Endothelial cell of umbilical vein (primary cell): ENCODE measurements at places on chromosomes 13 and 19. TPM values are rescaled to one million over a fixed set of nuclear protein-coding genes. Genes with fewer than 3 reads are reported as not detected.

DNA sequence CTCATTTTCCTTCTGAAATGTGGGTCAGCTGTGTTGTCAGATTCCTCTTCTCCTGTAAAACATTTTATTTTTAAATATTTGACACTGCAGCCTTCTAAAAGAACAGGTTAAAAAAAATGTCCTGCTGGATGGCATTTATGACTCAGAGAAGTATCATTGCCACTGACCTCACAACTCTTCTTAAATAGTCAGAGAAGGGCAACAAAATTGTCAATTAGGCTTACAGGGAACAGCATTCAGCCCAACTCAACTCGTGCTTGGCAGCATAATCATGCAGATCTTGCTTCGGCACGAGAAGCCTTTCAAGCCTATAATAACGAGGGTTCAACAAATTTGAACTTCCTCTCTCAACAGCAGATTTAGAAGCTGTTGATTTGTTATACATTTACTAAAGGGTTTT, 296.7 kb upstream of the DACH1 start:
- no peak for DNase-seq

DNA sequence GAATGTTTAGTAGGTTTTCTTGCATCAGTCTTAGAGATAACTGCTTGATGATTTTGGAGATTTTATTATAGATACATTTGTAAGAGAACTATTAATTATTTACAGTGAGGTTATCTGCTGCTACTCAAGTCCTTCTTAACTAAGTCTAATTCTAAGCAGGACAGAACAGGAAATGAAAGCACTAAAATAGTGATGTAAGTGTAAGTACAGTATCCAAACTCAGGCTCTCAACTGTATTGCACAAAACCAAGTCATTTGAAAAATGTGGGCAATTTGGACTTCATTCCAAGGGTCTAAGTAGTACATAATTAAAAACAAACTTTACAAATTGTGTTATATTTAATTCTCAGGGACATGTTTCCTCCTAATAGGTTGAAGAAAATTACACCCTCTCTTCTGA, 417.1 kb downstream of the ITGBL1 start:
- DNase-seq = no peak

Gene PROZ
- not detected in 2 replicates for total RNA-seq

Gene SPINT2
- total RNA-seq = 20.1 and 46.6 TPM in 2 replicates

Gene SIGLEC9
- total RNA-seq = not detected in 2 replicates

GRCh38 chr13:28458608-28459007, 36.3 kb downstream of the FLT1 start:
- DNase-seq = no peak

DNA sequence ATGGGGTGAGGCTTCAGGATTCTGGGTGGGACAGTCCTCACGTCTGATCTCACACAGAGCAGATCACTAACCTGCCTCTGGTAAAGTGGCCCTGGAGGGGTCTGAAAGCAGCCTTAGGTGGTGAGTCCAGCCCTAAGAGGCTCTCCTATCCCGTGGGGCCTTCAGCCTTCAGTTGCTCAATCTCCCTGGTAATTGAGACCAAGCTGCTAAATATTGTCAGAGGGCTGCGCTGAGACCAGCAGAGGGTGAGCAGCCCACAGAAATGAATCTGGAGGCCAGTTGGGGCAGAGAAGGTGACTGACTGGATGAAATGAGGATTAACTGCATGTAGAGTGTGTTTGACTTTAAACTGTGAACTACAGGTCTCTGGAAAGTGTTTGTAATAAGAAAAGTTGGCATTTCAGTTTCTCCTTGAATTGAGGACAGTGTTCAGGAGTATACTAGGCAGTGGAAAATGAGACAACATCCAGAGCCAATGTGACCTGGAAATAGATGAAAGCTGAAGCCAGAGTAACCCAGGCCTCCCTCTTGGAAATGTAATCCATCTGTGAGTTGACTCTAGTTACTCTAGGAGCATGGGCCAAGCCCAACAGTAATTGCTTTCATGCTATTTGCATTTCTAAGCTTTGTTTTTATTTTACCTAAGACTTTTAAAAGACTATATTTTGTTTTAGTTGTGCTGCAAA, 14.3 kb upstream of the HSPH1 start:
- DNase-seq = no peak

Gene SLC7A9
- total RNA-seq = not detected in 2 replicates

Gene ZSCAN1
- total RNA-seq = not detected in 2 replicates

DNA sequence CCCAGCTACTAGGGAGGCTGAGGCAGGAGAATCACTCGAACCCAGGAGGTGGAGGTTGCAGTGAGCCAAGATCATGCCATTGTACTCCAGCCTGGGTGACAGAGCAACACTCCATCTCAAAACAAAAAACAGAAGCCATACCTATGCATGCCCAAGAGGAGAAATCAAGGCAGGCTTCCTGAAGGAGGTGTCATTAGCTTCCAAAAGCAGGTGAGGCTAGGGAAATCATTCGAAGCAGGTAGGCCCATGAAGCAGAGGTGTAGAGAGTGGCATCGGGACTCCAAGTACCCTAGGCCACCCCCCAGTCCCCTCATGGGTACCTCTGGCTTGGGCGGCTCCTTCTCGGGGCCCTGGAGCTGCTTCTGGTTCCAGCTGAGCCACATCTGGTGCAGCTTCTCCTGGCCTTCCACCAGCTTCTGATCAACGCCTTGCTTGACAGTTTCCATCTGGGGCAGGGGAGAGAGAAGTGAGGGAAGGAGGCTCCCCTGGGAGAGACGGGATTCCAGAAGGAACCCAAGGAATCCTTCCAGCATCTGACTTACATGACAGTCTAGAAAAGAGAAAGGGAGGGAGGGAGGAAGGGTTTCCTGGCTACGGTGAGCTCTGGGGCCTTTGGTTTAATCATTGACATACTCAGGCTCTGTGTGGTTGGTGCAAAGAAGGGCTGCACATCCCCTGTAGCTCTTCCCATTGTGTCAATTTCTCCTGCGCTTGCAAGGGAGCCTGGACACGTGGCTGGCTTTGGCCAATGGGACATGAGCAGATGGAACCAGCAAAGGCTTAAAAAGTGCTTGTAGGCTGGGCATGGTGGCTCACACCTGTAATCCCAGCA, 13.1 kb upstream of the TICAM1 start:
- DNase-seq = no peak

DNA sequence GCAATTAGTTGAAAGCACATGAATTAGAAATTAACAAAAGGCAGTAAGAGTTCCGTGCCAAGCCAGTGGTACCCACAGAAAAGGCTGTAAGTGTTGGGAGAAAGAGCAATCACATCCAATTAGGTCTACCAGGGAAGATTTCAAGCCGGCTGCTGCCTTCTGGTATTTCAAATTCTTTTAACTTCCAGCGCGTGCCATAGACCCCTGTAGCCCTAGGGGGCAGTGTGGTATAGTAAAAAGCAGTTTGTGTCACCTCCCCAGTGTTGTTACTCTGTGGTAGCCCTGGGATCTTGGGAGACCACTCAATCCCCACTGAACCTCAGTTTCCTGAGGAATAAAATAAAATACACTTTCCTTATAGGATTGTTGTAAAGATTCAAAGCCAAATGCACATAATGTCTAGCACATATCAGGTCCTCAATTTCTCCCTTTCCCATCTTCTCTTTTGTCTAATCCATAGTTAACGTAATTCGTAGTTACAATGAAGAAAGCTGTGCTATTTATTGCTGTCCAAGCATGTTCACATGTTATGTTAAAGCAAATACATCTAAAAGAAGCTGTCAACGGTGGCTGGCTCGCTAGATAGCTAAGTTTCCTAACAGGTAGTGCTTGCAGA, 230.2 kb downstream of the TDRD3 start:
- DNase-seq = peak; percentile 42

Gene FAM32A
- total RNA-seq = 76.3 and 82.8 TPM in 2 replicates

Gene ANGPTL8
- not detected in 2 replicates for total RNA-seq

- no peak for DNase-seq
Measured at GRCh38 chr13:85638815-85639393, 160.3 kb downstream of the SLITRK6 start.

Gene ZNF155
- total RNA-seq = 5.9 and 7.6 TPM in 2 replicates

Gene FXYD7
- total RNA-seq = not detected in 2 replicates

DNA sequence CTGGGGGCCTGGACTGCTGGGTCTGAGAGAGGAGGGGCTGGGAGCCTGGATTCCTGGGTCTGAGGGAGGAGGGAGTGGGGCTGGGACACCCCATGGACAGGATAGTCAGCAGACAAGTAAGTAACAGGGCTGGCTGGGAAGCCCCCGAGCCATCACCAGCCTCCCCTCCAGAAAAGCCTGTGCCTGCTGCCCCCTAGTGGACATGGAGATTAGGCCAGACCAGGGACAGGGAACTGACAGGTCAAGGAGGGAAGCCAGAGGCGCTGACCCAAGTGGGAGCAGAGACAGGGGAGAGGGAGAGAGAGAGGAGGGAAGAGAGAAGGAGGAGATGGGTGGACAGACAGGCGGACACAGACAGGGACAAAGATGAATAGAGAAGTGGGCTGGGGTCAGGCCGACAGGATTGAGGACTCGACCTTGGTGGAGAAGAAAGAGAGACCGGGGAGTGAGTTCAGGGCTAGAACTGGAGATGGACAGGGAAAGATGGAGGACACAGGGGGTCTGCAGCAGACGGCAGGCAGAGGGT, 6.7 kb upstream of the ERFL start:
- peak; percentile 45 for DNase-seq

Gene PEAK3
- not detected in 2 replicates for total RNA-seq

DNA sequence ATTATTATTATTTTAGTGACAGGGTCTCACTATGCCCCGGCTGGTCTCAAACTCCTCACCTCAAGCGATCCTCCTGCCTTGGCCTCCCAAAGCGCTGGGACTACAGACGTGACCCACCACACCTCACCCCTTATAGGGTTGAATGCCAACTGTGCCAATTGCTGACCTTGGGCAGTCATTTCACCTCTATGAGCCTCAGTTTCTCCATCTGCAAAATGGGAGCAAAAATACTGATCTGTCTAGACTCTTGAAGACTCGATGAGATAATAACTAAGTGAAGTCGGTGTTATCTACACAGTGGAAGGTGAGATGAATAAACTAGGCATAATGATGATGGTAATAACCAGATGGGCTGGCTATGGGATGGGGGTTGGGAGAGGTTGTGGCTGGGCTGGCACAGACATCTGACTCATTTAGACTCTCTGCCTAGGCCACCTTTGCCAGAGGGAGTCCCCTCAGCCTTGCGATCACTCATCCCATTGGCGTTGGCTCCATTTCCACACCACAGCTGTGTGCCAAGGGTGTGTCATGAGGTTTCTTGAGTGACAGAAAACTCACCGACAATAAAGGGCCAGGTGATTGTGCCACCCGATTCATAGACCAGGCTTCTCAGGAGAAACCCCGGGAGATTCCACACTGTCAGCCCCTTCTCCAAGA, at the start of gene CASP14:
Gene CASP14, plus strand, starts transcription at position 596 of the 657 bp plus-strand sequence. CDS start 2,772 bp downstream, outside the sequence.
- no peak for DNase-seq

- peak; percentile 61 for DNase-seq
Measured at GRCh38 chr19:47713046-47714021, at the start of gene EHD2. Gene EHD2, plus strand, starts transcription at chr19:47713422. Its CDS starts 3,191 bp downstream, at chr19:47716613.

DNA sequence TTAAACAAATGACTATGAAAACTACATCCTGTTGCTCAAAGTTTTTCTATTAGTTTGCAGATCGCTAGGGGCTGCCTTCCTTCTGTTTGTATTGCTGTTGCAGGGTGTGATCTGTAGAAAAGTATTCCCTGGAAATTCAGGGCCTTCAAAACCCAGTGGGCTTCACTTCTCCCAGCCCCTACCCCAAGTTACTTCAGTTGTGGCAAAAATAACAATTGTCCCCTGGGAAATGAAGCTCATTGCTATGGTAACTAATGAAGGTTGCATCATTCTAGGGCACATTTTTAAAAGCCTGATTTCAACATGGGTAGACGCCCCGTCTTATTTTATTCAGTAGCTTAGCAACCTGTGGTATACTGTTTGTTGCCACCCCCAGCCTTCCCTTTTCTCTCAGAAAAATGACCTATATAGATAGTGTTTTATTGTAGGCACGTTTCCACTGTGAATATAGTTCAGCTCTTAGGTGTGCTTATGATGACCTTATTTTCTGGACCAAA, 60.9 kb downstream of the WDFY2 start:
- no peak for DNase-seq

DNA sequence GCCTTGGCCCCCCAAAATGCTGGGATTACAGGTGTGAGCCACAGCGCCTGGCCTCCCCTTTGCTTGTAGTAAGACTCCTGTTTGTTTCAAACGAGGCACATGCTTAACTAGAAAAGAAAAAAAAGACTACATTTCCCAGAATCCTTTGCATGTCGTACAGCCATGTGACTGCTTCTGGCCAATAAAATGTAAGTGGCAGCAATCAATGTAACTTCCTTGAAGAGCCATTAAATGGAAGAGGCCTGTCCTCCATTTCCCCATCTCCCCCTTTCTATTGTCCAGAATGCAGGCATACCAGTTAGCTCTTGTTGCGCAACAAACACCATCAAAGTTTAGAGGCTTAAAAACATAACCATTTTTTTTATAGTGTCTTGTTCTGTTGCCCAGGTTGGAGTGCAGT, 10.4 kb upstream of the GPR32 start:
- DNase-seq = peak; percentile 22

DNA sequence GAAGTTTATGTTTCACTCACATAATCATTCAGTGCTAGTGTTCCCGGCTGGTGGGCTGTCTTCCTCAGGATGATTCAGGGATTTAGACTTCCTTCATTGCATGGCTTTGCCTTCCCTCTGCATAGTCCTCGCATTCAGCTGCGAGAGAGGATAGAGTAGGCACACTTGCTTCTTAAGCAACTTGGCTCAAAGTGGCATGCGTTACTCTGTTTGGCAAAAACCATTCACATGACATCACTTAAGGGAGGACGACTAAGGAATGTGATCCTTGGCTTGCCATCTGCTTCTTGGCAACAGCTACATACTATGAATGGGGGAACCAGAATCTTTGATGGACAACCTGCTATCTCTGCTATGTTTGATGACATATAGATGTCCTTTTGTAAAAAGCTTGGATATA, 359.3 kb downstream of the TDRD3 start:
- DNase-seq = peak; percentile 32

- no peak for DNase-seq
Measured at GRCh38 chr19:3033595-3034405, 4.7 kb upstream of the TLE2 start.

GRCh38 chr13:97567510-97568243, 133.7 kb downstream of the RAP2A start:
- no peak for DNase-seq

Gene ZNF737
- 4.8 and 6.0 TPM in 2 replicates for total RNA-seq

DNA sequence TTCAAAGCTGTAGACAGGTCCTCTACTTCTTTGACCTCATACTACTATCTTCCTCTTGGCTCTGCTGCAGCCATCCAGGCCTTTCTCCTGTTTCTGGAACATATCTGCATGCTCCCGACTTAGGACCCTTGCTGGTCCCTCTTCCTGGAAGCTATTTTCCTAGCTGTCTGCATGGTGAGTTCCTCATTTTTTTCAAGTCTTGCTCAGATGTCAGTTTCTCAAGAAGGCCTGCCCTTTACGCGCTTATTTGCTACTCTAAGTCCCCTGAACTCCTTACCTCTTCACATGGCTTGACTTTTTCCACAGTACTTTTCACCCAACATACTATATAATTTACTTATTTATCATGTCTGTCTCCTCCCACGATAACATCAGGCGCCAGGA, 31.4 kb downstream of the DNAJC3 start:
- no peak for DNase-seq
